Esophagus muscularis mucosa (tissue), 4 donors: ENCODE measurements at places on chromosomes 3 and 15. TPM values are rescaled to one million over a fixed set of nuclear protein-coding genes. Genes with fewer than 3 reads are reported as not detected.

ADGRG7 gene
- total RNA-seq, result not detected

CORO2B gene
- 5.8 TPM for total RNA-seq

CD47 gene
- 31.6 TPM for total RNA-seq

EXD1 gene
- not detected for total RNA-seq
